Gastroesophageal sphincter (tissue), 4 donors: ENCODE measurements at places on chromosomes 3 and 15. TPM values are rescaled to one million over a fixed set of nuclear protein-coding genes. Genes with fewer than 3 reads are reported as not detected.

Gene CLRN1
- not detected for total RNA-seq

Gene A4GNT
- total RNA-seq: not detected

Gene SLC30A4
- 11.2 TPM for total RNA-seq

Gene PP2D1
- total RNA-seq: not detected

Gene LMCD1
- total RNA-seq: 189 TPM

Gene CACNA2D3
- 4.7 TPM for total RNA-seq

Gene NPAP1
- not detected for total RNA-seq

Gene CX3CR1
- total RNA-seq: 0.94 TPM

Gene PRSS50
- total RNA-seq: not detected

Gene CCR1
- total RNA-seq: 32.3 TPM

Gene CTXN2
- total RNA-seq: not detected

Gene WDR93
- not detected for total RNA-seq

Gene HDC
- total RNA-seq: 4.0 TPM

Gene PYGO1
- 19.9 TPM for total RNA-seq

Gene LMAN1L
- total RNA-seq: not detected

Gene FBXO40
- 0.08 TPM for total RNA-seq

Gene PRR23B
- not detected for total RNA-seq

Gene MEGF11
- total RNA-seq: not detected

Gene STXBP5L
- total RNA-seq: 0.94 TPM

Gene SST
- total RNA-seq: 0.81 TPM

Gene IL17RD
- 11.0 TPM for total RNA-seq

Gene PAK2
- total RNA-seq: 46.5 TPM

Gene PLA2G4E
- total RNA-seq: 0.08 TPM

Gene MEIS2
- total RNA-seq: 108 TPM

Gene TMEM212
- not detected for total RNA-seq

Gene RAD51
- total RNA-seq: not detected

Gene ATP1B3
- total RNA-seq: 41.0 TPM

Gene BMF
- 6.6 TPM for total RNA-seq

Gene ARRDC4
- total RNA-seq: 49.5 TPM

Gene EID1
- total RNA-seq: 335 TPM

Gene SLC2A2
- total RNA-seq: not detected

Gene CFAP20DC
- total RNA-seq: 0.13 TPM

Gene MUSTN1
- 8.6 TPM for total RNA-seq

Gene ZNF106
- total RNA-seq: 554 TPM

Gene LMOD3
- 4.0 TPM for total RNA-seq

Gene C3orf80
- 0.12 TPM for total RNA-seq

Gene TLR9
- total RNA-seq: not detected

Gene ERICH6
- total RNA-seq: not detected

Gene ANKRD34C
- total RNA-seq: not detected
